ENCODE measurements at places on chromosomes 4 and X. TPM values are rescaled to one million over a fixed set of nuclear protein-coding genes. Genes with fewer than 3 reads are reported as not detected.

NXF2B gene
- total RNA-seq = not detected

HSD17B13 gene
- total RNA-seq = not detected

USP51 gene
- total RNA-seq = not detected

SLITRK2 gene
- not detected for total RNA-seq

CXCL11 gene
- not detected for total RNA-seq

CT47A7 gene
- not detected for total RNA-seq

CXCL3 gene
- total RNA-seq = not detected

NAP1L2 gene
- total RNA-seq = not detected

UBL4A gene
- 81.6 TPM for total RNA-seq

SOWAHD gene
- total RNA-seq = 1.4 TPM

RBM47 gene
- total RNA-seq = 79.0 TPM

ZNF827 gene
- total RNA-seq = 24.1 TPM

PTTG2 gene
- 0.55 TPM for total RNA-seq

DCAF16 gene
- 54.2 TPM for total RNA-seq

TCEAL2 gene
- not detected for total RNA-seq

DNA sequence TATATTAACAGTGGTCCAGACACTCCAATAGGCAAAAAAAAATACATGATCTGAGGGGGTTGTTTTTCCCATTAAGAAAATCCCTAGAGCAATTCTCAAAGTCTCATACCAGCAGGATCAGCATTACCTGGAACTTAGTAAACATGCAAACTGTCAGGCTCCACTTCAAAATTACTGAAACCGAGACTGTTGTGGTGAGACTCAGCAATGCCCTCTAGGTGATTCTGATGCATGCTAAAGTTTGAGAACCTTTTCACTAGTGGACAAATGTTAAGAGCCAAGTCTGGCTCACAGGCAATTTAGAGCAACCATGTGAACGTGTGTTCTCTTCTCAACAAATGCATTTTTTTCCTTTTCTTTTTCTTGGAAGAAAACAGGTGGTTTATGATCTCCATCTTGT, 30.2 kb downstream of the NEK1 start:
- no peak overlapping the region for H3K4me3 ChIP-seq
- no peak overlapping the region for H3K27ac ChIP-seq
- no peaks in the 10 kb centered on the region for H3K27me3 ChIP-seq
- no peaks in the 10 kb centered on the region for H3K36me3 ChIP-seq
- H3K4me1 ChIP-seq = no peaks in the 10 kb centered on the region
- DNase-seq = no peak

GRCh38 chr4:71006203-71006907, 12.9 kb downstream of the DCK start:
- H3K4me3 ChIP-seq = no peak overlapping the region
- H3K27me3 ChIP-seq = no peaks in the 10 kb centered on the region
- no peak for DNase-seq
- H3K27ac ChIP-seq = no peak overlapping the region
- H3K4me1 ChIP-seq = no peaks in the 10 kb centered on the region

- no peaks in the 10 kb centered on the region for H3K36me3 ChIP-seq
- H3K27ac ChIP-seq = no peak overlapping the region
Measured at GRCh38 chr4:152258804-152259708, 276.8 kb downstream of the FBXW7 start.

- no peaks in the 10 kb centered on the region for H3K4me1 ChIP-seq
- no peak overlapping the region for H3K4me3 ChIP-seq
- H3K27me3 ChIP-seq = no peaks in the 10 kb centered on the region
- DNase-seq = no peak
- no peaks in the 10 kb centered on the region for H3K36me3 ChIP-seq
Measured at GRCh38 chr4:182881914-182882313, 35.3 kb downstream of the DCTD start.

DNA sequence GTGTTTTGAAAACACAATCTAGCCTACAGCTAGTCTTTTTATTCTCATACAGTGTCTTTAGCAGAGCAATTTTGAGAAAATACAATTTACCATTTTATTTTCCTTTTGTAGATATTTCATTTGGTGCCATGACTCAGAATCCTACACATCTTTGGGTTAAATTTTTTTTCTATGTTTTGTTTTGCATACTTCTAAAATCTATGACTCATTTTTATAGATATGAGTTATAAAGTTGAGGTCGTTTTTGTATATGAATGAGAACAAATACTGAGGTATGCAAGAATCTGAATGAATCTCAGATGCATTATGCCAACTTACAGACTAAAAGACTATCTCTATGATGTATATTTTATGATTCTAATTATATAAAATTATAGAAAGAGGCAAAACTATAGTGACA, 206.5 kb upstream of the ANXA10 start:
- no peaks in the 10 kb centered on the region for H3K36me3 ChIP-seq
- DNase-seq = no peak
- H3K4me1 ChIP-seq = no peaks in the 10 kb centered on the region

DNA sequence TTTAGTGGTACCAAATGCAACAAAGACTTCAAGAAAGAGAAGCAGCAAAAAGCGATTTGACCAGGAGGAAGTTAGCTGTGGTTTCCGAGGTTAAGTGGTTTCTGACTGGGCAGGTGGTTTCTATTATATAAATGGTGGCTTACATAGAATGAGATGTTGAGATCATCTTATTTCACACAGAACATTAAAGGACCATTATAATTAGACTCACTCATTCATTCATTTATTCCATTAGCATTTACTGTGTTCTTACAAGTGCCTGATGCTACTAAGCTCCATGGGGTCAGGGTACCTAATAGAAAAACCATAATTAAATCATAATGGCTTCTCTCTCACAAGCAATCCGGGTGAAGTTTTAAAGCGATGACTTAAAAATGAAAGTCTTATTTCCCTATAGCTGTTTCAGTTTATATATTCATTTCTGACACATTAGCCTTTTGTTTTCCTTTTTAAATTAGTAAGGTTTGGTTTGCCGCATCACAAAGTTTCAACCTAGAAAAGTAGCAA, 10.6 kb downstream of the TSPAN6 start:
- H3K4me1 ChIP-seq = no peaks in the 10 kb centered on the region
- H3K27ac ChIP-seq = no peak overlapping the region
- no peak for DNase-seq
- no peaks in the 10 kb centered on the region for H3K36me3 ChIP-seq

GRCh38 chrX:9781941-9782340, 4.3 kb upstream of the SHROOM2 start:
- no peak overlapping the region for H3K27ac ChIP-seq
- H3K4me3 ChIP-seq = no peak overlapping the region
- no peaks in the 10 kb centered on the region for H3K4me1 ChIP-seq
- no peaks in the 10 kb centered on the region for H3K27me3 ChIP-seq

DNA sequence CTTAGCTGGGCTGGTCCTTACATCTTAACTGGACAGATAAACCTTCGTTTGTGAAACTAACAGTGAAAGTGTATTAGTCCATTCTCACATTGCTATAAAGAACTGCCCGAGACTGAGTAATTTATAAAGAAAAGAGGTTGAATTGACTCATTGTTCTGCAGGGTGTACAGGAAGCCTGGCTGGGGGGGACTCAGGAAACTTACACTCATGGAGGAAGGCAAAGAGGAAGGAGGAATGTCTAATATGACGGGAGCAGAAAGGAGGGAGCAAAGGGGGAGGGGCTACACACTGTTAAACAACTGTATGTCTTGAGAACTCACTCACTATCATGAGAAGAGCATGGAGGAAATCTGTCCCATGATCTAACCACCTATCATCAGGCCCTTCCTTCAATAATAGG, 1566.5 kb upstream of the PCDH7 start:
- no peaks in the 10 kb centered on the region for H3K27me3 ChIP-seq
- no peak overlapping the region for H3K27ac ChIP-seq
- no peaks in the 10 kb centered on the region for H3K36me3 ChIP-seq
- no peak overlapping the region for H3K4me3 ChIP-seq

DNA sequence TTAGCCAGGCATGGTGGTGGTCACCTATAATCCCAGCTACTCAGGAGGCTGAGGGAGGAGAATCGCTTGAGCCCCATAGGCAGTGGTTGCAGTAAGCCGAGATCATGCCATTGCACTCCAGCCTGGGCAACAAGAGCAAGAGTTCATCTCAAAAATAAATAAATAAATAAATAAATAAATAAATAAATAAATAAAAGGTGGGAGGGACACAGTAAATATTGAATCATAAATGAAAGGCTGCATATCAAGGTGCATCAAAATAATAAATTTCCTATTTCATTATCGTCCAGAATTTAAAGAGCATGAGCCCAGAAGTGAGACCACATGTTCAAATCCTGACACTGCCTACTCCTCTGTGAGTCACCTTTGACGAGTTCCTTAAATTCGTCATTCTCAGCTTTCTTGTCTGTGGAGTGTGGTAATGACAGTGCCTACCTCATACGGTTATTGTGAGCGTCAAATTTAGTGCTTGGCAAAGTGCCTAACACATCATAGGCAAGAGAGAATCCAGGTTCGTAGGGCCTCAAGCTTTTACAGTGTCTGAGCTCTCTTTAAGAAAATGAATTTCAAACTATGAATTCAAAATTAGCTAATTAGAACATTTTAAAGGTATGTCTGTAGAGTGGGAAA, 49.9 kb downstream of the IL15 start:
- H3K27me3 ChIP-seq = no peaks in the 10 kb centered on the region
- no peak overlapping the region for H3K4me3 ChIP-seq
- DNase-seq = peak; percentile 12
- H3K4me1 ChIP-seq = no peaks in the 10 kb centered on the region
- H3K27ac ChIP-seq = no peak overlapping the region

DNA sequence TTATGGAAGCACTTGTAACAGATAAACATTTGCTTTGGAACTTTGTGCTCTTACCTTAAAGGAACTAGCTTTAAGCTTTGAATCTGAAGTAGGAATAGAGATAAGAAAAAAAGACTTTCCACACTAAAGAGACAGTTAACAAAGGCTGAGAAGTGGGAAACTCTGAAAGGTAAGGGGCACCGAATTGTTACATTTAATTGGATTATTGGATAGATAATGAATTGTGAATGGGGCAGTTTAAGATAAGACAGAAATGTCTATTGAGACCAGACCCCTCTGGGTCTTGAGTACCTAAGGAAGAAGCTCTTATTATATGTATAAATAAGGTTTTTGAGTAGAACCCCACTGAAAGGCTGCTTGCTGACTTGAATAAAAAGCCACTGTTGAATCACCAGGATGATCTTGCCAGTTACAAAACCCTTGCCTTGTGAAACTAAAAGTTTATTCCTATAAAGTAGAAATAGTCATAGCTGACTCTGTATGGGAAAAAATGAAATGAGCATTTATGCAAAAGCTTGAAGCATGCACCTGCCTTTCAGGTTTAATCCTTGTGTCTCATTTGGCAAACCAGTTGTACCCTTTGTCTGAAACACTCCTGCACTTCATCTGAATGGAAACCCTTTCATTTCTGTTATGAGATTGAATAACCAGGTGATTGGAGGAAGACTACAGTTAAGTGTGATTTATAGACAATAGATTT, 423.2 kb downstream of the RPA4 start:
- peaks cover 13% of the 10 kb centered on the region for H3K4me1 ChIP-seq
- H3K27me3 ChIP-seq = no peaks in the 10 kb centered on the region
- H3K36me3 ChIP-seq = no peaks in the 10 kb centered on the region
- H3K4me3 ChIP-seq = no peak overlapping the region
- no peak overlapping the region for H3K27ac ChIP-seq

DNA sequence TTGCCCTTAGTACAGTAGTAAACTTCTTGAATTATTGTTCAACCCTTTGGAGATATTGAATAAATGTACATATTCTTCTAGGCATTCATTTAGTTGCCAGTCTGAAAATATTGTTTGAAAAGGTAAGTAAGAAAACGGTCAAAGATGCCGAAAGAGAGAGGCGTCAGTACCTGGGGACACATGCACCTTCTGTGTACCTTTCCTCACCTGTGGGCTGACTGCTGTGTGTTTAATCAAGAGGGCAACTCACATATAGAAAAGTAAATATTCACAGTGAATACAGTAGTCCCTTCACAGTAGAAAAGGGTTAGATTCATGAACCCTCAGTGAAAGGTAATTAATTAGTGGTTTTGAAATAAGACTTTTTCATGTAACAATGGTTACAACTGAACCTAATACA, 6.9 kb downstream of the ANXA10 start:
- no peaks in the 10 kb centered on the region for H3K36me3 ChIP-seq
- no peak overlapping the region for H3K4me3 ChIP-seq
- no peak for DNase-seq
- no peaks in the 10 kb centered on the region for H3K27me3 ChIP-seq
- peak overlapping the region; percentile 65 for H3K27ac ChIP-seq
- peaks cover 40% of the 10 kb centered on the region for H3K4me1 ChIP-seq

GRCh38 chr4:24778464-24779225, 16.7 kb upstream of the SOD3 start:
- no peak overlapping the region for H3K4me3 ChIP-seq
- H3K27ac ChIP-seq = no peak overlapping the region
- no peaks in the 10 kb centered on the region for H3K36me3 ChIP-seq
- no peak for DNase-seq

DNA sequence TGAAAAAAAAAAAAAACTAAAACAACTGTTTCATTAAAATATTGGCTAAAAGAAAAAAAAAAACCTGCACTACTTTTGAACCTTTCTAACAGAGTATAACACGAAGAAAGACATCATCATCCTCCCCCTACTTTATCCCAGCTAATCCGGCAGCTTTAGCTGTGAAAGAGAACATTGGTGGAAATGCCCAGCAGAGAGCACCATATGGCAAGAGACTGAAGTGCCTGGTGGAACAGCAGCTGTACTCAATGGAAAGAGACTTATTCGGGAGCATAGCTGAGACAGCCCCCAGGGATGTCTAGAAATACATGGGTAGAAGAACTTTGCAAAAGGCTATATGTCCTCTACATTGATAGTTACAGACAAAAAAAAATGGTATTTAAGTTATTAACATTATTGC, 30.3 kb downstream of the STPG2 start:
- H3K4me1 ChIP-seq = peaks cover 4% of the 10 kb centered on the region
- H3K36me3 ChIP-seq = no peaks in the 10 kb centered on the region
- H3K27me3 ChIP-seq = no peaks in the 10 kb centered on the region
- H3K4me3 ChIP-seq = no peak overlapping the region
- no peak overlapping the region for H3K27ac ChIP-seq

GRCh38 chr4:156766846-156767245, 204.8 kb downstream of the PDGFC start:
- H3K27me3 ChIP-seq = no peaks in the 10 kb centered on the region
- no peaks in the 10 kb centered on the region for H3K36me3 ChIP-seq
- H3K4me3 ChIP-seq = no peak overlapping the region
- no peak for DNase-seq
- H3K27ac ChIP-seq = no peak overlapping the region
- no peaks in the 10 kb centered on the region for H3K4me1 ChIP-seq

DNA sequence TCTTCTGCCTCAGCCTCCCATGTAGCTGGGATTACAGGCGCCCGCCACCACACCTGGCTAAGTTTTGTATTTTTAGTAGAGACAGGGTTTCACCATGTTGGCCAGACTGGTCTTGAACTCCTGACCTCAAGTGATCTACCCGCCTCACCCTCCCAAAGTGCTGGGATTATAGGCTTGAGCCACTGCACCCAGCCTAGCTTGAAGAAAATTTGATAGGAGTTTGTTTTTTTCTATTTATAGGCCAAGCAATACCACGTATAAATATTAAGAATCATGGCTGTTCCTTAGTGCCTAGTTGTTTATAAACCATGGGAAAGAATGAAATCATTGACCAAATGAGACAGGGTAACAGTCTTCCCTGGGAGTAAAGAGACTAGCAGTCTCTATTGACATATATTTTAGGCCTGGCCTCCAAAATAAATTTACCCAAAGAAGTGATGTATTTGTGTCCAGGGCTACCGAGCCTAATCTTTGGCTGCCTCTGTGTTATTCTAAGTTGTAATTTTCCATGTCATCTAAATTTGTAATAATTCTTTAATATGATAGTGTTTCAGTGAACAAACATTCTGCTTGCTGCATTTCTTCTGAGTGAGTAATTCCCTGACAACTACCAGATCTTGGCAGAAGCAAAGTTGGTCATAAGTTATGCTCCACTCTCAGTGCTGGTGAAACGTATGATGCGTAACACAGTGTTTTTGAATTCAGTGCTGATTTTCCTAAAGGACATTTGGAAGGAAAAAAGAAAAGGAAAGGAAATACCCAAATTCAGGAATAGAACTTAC, 10.3 kb downstream of the PKD2 start:
- H3K27ac ChIP-seq = peak overlapping the region; percentile 65
- H3K4me3 ChIP-seq = no peak overlapping the region
- no peaks in the 10 kb centered on the region for H3K27me3 ChIP-seq

Measured in PC-9 (cell line).